ENCODE measurements at places on chromosomes 6 and 20.

DNA sequence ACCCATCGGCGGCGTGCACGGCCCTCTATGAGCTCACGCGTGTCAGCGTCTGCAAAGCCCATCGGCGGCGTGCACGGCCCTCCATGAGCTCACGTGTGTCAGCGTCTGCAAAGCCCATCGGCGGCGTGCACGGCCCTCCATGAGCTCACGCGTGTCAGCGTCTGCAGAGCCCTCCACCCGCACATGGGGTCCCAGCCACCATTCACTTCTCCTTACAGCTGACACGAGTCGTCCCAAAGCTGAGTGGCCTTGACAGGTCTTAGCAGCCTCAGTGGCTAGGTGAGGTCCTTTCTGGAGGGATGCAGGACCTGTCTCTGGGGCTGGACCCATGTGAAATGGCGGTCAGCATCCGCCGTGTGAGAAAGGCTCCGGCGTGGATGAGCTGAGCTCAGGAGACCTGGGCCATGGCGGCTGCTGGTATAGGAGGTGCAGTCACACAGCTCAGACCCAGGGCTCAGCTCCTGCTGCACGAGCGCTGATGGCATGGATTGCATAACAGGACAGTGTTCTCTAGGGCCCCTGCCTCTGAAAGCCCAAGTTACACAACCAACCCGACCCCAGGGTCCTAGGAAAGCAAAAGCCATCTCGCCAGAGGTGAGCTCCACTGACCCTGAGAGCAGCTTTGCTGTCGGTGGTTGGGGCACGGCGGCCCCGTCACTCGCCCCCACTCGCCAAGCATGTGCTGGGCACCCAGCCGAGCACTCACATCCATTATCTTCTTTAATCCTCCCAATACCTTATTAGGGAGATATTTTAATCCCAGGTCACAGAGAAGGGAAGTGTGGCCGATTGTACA is 38.9 kb downstream of the DLL1 start:
- no peak for DNase-seq

- no peak for DNase-seq
Measured at GRCh38 chr6:131741688-131742393, 31.0 kb upstream of the CTAGE9 start.

DNA sequence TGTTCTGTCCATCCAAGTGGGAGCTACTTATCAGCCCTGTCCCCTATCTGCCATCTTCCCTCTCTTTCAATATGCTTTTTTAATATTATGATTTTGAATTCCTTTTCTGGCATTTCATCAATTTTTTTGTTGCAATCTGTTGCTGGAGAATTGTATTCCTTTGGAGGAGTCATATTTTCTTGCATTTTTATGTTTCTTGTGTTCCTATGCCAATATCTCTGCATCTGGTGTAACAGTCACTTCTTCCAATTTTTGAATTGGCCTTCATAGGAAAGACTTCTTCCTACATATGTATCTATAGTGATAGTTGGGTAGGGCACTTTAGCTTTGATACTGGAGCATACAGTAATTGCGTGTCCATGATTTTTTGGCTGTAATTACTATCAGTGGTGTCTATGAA is 70.1 kb downstream of the ZC2HC1B start:
- DNase-seq, result no peak

GRCh38 chr6:13488896-13489237 is 1.5 kb upstream of the GFOD1 start:
- no peak for DNase-seq

- no peak for DNase-seq
Measured at GRCh38 chr6:137095093-137095492, 50.3 kb upstream of the IL20RA start.

DNA sequence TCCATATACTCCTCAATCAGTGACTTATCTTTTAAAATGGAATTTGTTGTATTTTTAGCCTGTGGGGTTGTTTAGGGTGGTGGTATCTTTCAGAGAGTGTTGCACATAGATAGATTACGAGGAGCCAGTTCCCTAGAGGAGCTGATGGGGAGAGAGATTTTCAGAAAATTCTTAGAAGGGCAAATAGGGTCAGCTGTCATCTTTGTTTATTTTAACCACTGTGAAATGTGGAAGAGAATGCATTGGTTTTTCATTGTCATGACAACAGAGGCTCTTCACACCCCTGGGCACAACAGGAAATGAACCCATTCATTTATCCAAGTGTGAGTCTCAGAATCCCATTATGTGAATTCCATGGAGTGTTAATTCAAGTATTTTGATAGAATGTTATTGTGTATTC is 188.4 kb downstream of the JARID2 start:
- DNase-seq, result no peak

- DNase-seq, result no peak
Measured at GRCh38 chr6:139019722-139020121, 8.8 kb upstream of the ABRACL start.

- no peak for DNase-seq
Measured at GRCh38 chr6:25842526-25842925, 10.7 kb upstream of the SLC17A1 start.

- no peak for DNase-seq
Measured at GRCh38 chr6:45434381-45434700, 56.6 kb upstream of the SUPT3H start.
